Renal cortex interstitium (tissue), 15 donors: ENCODE measurements at places on chromosomes 7 and 10. TPM values are rescaled to one million over a fixed set of nuclear protein-coding genes. Genes with fewer than 3 reads are reported as not detected.

The SHH gene
- 1.1 TPM for polyA plus RNA-seq

GRCh38 chr10:17744341-17744861 lies 7.6 kb upstream of the TMEM236 start:
- DNase-seq = no peak

The PITRM1 gene
- polyA plus RNA-seq = 66.2 TPM

- DNase-seq = no peak
These were observed 50.6 kb downstream of the NKX6-2 start for GRCh38 chr10:132735341-132735775.

GRCh38 chr10:30911303-30911863 lies 120.3 kb downstream of the ZNF438 start:
- no peak for DNase-seq

The TMEM176B gene
- polyA plus RNA-seq = 83.6 TPM

DNA sequence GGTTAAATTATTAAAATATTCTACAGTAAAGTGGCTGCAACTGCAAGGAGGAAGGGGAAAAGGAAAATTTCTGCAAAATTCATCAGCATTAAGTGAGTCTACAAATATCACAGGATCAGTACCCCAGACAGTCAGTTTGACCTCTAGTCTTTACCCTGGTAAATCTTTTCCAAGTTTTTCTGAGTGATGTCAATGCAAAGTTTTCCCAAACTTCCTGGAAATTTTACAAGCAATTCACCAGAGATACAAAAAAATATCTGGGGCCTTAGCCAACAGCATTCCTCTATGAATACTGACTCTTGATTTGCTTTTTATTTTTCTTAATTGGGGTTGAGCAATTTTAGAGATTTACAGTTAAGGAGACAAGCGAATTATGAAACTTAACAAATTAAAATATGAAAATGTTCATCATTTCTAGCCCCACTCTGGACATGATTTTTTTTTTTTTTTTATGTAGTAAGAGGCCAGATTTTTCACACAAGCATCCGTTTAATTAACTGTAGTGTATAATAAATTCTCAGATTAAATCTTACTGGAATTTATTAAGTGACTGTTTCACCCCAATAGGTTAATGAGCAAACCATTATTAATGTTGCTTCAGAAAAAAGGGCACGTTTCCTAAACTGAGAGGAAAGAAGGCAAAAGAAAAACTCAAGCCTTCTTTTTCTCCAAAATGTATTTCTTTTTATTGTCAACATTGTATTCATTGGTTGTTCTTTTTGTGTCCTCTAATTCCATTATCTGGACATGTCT lies 539.5 kb upstream of the FZD8 start:
- DNase-seq = no peak

- no peak for DNase-seq
These were observed 82.8 kb downstream of the NHLRC2 start for GRCh38 chr10:113937258-113937657.

- no peak for DNase-seq
These were observed 157.0 kb upstream of the MKLN1 start for GRCh38 chr7:131170440-131171271.

DNA sequence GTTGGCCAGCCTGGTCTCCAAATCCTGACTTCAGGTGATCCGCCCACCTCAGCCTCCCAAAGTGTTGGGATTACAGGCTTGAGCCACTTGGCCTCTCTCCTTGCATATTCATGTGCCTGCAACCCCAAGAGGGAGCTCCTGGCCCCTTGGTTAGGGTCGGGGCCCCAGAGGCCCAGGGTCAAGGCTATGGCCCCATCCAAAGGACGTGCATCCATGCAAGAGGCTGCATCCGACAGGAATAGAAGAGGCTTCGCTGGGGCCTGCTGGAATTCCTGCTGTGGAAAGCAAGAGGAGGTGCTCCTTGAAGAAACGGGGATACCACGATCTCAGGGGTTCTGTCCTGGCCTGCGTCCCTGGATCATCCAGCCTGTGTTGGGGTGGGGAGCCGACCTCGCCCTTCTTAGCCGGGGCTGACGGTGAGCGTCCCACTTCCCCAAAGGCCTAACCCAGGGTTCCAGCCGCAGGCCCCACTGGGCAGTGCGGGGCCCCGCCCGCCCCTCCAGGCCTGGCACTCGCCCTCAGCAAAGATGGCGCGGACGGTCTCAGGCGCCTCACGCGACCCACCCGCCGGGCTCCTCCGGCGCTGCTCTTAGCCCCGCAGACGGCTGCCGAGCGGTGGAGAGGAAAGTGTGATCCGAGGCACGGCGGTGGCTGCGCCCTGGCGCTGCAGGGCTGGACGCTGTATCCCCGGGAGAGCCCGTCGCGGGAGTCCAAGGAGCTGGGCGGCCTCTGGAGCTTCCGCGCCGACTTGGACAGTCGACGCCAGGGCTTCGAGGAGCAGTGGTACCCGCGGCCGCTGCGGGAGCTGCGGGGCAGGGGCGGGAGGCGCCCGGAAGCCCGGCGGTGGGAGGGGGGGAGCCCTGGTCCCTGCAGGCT lies 54.7 kb downstream of the ZNF727 start:
- DNase-seq = no peak

GRCh38 chr10:17229717-17229966 lies 1.6 kb downstream of the VIM start:
- DNase-seq = no peak

DNA sequence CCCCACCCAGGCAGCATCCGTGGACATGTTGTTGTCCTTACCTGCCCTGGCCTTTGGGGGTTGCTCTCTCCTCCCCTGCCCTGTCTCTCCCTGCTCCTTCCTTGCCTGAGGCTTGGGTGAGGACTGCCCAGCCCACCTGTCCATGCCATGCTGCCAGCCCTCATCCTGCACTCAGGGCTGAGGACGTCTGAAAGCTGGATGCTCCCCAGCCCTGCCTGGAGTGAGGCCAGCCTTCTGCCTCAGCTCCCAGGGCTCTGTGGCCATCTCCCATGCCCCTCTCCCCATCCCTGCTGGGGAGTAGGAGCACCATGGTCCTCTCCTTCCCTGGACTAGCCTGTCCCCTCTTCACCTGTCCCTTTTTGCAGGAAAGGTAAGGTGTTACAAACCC lies 68.4 kb downstream of the RAMP3 start:
- no peak for DNase-seq

DNA sequence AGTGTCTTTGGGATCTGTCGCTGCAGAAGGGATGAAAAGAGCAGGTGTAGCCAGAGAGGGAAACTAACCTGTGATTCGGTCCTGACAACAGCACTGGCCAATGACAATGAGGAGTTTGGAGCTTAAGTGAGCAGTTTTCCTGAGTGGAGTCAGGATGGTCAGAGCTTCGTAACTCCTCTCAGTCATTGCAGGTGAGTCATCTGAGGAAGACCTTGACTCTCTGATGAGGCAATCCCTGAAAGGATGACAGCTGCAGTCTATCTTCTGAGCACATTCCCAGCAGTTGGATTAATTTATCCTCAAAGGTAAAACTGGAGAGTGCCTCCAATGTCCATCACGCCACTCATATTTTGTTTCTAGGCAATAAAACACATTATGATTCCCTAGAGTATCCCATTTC lies 401.9 kb downstream of the POM121L12 start:
- no peak for DNase-seq

- no peak for DNase-seq
These were observed 319.6 kb downstream of the GLRX3 start for GRCh38 chr10:130455791-130456190.

The DDX21 gene
- polyA plus RNA-seq = 51.7 TPM

The SPDYE8 gene
- 0.20 TPM for polyA plus RNA-seq

The SYT15B gene
- 0.89 TPM for polyA plus RNA-seq

DNA sequence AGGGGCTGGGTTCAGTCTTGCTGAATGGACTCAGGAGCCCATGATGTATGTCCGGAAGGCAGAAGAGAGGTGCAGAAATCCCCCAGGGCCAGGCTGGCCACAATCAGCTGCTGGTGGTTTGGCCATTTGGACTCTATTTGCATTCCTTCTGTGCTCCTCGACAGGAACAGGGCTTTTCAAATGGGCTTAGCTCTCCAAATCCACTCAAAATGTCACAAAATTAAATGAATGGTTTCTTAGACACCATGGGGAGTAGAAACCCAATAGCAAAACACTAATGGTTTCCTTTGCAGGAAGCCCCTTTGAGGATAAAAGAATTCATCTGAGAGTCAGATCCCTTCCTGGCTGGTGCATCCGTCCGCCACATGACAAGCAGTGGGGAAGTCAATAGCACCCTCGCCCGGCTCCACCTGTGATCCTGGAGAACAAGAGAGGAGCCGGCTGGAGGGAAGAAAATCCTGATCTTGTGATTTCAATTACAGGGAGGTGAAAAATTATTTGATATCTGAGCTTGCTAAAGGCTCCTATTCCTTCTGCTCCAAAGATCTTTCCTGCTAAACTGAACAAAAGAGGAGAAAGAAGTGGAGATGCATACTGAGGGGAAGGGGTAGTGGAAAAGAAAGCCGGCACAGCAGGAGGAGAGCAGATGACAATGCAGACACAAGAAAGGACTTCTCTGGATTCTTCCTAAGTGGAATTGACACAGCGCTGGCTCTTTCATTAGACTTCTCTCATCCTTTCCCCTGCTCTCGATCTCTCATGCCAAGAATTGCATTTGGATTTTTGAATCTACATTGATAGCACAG lies 190.7 kb downstream of the C7orf25 start:
- DNase-seq = peak; percentile 11

GRCh38 chr7:43792471-43793150 lies 34.1 kb downstream of the BLVRA start:
- no peak for DNase-seq

- DNase-seq = no peak
These were observed 51.1 kb downstream of the GNA12 start for GRCh38 chr7:2792856-2793487.

DNA sequence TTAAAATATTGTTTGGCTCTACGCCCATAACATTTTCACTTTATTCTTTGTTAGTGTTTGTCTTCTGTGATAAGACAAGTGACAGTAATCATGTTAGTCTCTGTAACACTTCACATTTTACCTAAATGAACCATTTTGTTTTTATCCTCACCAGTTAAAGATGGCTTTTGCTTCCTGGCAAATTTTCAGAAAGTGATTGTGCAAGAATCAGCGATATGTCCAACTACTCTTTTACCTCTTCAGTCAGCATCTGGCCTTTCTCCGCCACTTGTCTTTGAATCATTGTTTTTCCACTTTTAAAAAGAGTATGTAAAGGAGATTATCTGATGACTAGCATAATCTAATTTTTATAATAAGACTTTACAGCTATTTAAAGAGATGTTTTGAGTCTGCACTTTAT lies 3.5 kb downstream of the DGKB start:
- no peak for DNase-seq

The OR2A5 gene
- not detected for polyA plus RNA-seq

The C10orf105 gene
- polyA plus RNA-seq = 0.16 TPM

GRCh38 chr7:69438584-69439412 lies 159.5 kb upstream of the AUTS2 start:
- DNase-seq = no peak

DNA sequence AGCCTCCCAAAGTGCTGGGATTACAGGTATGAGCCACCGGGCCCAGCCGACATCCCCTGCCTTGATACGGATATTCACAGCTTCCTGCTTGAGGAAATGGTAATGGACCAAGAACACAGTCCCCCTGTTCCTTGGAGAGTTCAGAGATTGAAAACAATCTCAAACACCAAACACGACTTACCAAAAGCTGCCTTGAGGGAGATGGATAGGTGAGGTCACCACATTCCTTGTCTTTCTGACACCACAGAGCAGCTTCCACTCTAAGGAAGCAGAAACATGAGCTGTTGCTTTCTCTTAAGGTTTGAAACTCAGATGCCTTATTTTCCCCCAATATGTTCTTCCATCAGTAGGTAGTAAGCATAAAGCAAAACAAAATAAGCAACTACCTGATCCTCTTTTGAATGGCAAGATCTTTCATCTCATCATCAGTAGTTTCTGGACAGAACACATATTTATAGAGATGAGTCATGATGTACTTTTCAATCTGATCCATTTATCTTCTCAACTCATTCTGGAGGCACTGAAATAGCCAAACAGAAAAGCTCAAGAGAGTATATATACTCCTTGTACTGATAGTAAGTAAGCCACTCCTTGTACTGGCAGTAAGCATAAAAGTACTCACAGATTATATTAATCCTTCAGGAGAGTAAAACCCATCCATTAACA lies 199.1 kb upstream of the KCTD7 start:
- DNase-seq = no peak

DNA sequence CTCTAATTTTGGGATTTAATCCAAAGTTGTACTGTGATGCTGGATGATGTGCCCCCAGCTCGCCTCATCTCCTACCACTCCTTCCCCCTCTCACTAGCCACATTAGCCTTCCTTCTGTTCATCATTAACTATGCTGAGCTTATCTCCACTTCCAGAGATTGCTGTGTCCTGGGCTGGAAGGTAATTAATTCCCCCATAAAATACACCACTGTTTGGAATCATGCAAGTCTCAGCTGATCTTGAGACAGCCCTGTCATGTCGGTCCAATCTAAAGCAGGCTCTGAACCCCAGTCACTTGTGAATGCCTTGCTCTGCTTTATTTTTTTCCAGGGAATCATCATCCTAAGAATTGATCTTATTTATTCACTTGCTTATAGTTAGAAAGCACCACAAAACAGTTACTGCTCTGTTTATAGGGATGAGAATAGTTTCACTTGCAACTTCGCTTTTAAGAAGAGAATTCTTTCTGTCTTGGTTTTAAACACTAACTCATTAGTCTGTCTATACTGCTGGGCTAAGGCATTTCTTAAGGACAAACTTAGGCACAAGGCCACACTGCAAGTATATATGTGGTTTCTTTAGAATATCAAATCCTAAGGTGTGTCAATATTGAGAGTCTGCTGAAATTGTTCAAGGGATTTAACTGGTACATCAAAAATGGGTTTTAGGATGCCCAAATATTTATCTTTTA lies 341.1 kb upstream of the SEMA3A start:
- DNase-seq = no peak

DNA sequence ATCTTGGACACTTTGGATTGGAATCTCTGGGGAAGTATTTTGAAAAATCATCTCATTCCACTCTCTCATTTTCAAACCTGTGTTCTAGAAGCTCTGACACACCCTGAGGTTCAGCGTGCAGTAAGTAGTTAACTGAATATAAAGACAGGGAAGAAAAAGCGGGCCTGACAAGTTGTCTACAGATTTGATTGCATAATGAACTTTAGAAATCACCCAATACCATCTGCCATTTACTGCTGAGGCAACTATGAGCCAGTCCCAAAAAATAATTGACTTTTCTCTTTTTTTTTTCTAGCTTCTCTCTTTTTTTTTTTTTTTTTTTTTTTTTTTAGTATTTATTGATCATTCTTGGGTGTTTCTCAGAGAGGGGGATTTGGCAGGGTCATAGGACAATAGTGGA lies 29.5 kb downstream of the CDC123 start:
- no peak for DNase-seq

The LIPF gene
- 0.26 TPM for polyA plus RNA-seq

- DNase-seq = no peak
These were observed 80.4 kb upstream of the CALN1 start for GRCh38 chr7:72492461-72493065.

- DNase-seq = no peak
These were observed 55.5 kb upstream of the PTPN12 start for GRCh38 chr7:77481615-77482014.

The AKR1D1 gene
- 0.17 TPM for polyA plus RNA-seq

GRCh38 chr7:94095316-94096009 lies 91.3 kb upstream of the BET1 start:
- no peak for DNase-seq
